Stimulated activated CD4-positive, alpha-beta T cell treated with anti-CD3 and anti-CD28 coated beads, Interleukin-2, amount 100 ng/mL, for 48 hours (primary cell): ENCODE measurements at places on chromosomes 4 and X.

GRCh38 chr4:92952426-92952825, 648.7 kb downstream of the GRID2 start:
- no peak for DNase-seq

GRCh38 chr4:150164956-150165629, 86.8 kb downstream of the DCLK2 start:
- DNase-seq, result no peak

DNA sequence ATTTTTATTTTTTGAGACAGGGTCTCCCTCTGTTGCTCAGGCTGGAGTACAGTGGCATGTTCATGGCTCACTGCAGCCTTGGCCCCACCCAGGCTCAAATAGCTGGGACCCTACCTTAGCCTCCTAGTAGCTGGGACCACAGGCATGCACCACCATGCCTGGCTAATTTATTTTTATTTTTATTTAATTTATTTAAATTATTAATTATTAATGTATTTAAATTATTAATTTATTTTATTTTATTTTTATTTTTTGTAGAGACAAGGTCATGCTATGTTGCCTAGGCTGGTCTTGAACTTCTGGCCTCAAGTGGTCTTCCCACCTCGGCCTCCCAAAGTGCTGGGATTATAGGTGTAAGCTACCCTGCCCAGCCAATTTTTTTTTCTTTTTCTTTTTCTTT, 69.3 kb downstream of the EGF start:
- DNase-seq, result no peak

DNA sequence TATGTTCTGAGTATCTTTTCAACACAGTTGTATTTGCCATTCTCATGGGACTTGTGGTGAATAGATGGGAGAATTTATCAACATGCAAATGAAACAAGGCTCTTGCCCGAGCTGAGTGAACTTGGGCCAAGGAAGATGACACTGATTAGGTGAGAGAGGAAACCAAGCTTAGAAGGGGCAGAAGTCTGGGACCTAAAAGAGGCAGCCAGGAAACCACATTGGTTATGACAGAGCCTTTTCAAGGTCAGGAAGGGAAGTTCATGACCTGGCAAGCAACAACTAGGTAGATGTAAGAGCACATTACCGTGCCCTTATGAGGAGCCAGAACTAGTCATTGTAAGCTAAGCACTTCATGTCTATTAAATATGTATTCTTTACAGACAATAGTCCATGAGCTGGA, 590.3 kb downstream of the PACRGL start:
- DNase-seq, result no peak

DNA sequence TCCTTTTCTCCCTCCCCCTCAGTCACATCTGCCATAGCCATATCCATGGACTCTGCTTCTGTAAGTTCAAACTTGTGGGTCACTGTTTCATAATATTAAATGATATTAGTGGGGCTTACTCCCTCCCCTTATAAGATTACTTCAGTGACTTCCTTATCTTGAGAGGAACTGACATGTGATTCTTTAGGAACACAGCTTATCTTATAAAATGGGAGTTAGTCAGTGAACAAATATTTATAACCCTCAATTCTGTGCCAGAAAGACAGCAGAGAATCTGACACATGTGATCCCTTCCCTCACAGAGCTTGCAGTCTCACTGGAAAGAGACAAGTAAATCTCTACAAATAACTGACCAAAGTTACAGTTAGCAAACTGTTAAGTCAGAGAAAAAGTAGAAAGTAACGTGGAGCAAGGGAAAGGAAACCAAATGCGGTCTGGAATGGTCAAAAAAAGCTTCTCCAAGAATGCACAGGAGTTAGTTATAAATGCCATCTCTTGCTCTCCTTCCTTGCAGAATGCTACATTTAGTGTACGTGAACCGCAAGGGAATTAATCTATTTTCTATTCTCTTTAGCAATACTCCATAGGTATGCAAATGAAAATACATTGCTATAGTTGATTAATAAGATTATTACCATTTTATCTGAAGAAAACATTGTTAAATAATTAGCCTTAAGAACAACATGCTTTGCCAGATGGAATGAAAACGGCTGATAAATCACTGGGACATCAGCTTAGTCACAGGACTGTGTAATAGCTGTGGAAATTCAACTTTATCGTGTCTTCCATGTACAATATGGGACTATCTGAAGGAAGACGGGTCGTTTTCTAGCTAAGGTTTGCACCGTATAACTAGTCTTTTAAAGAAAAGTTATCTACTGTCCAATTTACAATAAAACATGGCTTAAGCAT, 29.0 kb downstream of the SGMS2 start:
- DNase-seq, result no peak

DNA sequence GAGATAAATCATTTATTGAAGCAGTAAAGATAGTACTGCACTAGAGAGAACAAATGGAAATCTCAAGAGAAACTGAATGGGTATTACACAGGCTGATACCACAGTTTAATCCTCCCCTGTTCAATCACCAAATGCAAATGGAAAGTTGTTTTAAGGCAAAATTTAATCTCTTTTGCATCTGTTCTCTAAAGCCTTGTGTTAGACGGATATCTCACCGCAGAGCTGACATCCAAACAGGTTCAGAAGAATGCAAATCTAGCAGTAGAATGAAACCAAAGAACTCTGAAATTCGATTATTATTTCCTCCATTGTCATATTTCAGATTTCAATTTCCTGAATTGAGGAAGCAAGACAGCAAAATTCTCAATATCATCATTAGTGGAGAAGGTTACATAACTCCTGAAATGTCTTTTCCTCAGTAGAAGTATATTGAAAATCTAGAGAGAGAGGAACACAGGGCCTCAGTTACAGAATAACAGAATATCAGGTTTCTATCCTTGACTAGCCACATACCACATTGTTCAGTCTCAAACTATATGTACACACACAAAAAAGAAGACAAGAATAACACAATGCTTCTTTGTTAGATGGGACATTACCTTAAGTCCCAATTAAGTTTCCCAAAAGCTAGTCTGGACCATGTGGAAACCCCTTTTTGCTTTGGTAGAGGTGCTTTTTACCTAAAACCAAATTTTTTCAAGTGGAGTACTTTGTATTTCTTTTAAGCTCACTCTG, 94.1 kb upstream of the BANK1 start:
- no peak for DNase-seq

DNA sequence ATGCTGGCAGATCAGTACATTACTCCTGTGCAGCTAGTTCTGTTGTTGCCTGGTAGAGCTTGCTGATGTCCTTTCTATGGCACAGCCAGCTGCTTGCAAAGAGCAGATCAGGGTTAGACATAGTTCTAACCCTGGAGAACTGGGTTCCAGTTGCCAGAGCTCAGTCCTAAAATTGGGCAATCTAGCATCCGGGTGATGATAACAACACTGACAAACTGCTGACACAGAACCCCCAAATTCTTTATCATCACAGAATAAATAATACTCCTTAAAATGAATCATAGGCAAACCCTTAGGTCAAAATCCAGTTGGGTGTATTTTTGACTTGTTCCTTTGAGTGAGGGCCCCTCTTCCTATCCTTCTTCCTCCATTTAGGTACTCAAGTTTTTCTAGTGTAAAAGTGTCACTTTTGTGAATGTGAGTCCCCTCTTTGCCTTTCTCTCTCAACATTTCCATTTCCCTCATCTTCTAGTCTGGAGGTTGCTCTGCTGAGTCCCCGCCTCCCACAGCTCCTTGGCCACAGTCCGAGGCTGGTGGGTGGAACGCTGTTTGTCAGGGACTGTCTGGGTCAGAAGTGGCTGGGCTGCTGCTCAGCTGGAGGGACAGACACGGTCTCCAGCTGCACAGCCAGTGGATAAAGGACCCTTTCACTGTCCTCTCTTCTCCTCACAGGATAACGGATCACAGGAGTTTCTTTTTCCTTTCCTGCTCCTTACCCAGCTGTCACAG, 93.6 kb upstream of the RASGEF1B start:
- no peak for DNase-seq

GRCh38 chrX:105266456-105266855, 46.0 kb upstream of the TEX13A start:
- DNase-seq, result no peak

- no peak for DNase-seq
These were observed 28.3 kb downstream of the STK32B start for GRCh38 chr4:5079581-5079980.

GRCh38 chr4:149108626-149109025, 666.4 kb upstream of the NR3C2 start:
- DNase-seq, result no peak

GRCh38 chrX:129640737-129641136, 14.0 kb downstream of the APLN start:
- no peak for DNase-seq

- no peak for DNase-seq
These were observed 52.2 kb upstream of the ADGRG2 start for GRCh38 chrX:19174401-19175025.

GRCh38 chr4:189147005-189147929, 793.4 kb upstream of the FRG1 start:
- DNase-seq, result no peak

GRCh38 chr4:158259955-158260575, 49.8 kb downstream of the TMEM144 start:
- no peak for DNase-seq

DNA sequence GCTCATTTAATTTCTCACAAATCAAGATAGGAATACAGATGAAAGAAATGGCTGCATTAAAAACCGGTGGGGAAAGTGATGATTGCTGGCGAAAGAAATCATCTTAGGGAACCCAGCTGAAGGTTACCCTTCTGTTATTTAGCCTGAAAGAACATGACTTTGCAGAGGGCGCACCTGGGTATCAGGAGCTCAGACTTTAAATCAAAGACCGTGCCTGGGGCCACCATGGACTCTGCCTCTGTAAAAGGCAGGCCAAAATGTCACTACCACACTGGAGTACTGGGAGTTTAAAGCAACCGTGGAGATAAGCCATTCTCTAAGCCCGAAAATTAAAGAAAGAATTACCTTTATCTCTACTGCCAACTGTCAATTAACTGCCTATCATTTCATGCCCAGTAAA, 24.3 kb downstream of the GPC3 start:
- DNase-seq, result no peak

GRCh38 chrX:100748108-100748507, 16.2 kb upstream of the SYTL4 start:
- no peak for DNase-seq

DNA sequence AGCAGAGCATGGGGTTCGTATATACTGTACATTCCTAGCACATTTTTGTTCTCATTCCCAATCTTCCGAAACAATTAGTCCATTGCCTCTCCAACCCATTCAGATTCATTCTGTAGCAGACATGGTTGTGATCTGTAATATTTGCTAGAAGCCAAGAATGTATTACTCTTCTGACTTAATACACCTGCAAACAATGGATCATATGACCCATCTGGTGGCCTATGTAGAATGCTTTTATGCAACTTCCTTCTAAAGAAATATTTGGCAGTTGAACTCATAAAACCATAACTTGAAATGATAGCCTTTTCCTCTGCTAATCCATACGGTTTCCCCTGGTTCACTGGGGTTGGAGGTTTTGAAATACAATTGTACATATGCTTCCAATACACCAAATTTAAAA, 32.8 kb upstream of the SGMS2 start:
- DNase-seq, result no peak

DNA sequence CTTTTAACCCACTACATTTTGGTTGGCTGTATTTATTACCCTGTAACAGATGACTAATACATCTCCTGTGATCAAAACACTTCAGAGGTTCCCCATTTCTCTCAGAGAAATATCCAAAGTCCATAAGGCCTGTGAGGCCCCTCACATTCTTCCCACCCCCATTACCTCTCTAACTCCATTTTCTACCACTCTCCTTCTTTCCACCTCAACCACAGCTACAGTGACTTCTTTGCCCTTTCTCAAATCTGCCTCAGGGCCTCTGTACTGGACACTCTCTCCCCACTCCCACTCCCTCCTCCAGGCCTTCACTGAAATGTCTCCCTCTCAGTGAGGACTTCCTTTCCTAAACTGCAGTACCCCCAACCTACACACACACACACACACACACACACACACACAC, 8.4 kb upstream of the TMEM144 start:
- DNase-seq, result no peak

DNA sequence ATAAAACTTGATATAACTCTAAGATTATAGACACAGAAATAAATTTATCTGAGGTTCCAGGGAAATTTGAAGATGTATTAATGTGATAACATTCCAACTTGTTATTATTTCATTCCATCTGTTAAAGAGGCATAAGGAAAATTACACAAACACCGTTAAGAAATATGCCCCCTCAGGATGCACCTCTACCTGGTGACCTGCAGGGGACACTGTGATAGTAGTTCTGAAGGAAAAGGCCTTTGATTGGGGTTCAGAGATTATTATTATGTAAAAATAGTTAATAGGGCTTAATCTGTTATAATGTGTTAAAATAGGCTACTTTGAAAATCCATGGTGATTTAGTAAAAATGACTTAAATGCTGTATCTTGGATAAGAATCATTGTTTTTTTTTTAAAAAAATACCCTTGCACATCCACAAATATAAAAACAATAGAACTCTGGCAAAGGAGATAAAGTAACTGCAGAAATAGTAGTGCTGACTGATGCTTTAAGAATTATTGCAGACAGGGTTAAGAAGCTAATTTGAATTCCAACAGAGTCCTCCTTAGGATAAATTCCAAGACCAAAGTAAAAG, 6.1 kb upstream of the ABRAXAS1 start:
- DNase-seq, result no peak

GRCh38 chrX:34655501-34656455, 1.3 kb downstream of the TMEM47 start:
- DNase-seq, result no peak

- no peak for DNase-seq
These were observed 91.6 kb downstream of the WFS1 start for GRCh38 chr4:6361076-6361784.

DNA sequence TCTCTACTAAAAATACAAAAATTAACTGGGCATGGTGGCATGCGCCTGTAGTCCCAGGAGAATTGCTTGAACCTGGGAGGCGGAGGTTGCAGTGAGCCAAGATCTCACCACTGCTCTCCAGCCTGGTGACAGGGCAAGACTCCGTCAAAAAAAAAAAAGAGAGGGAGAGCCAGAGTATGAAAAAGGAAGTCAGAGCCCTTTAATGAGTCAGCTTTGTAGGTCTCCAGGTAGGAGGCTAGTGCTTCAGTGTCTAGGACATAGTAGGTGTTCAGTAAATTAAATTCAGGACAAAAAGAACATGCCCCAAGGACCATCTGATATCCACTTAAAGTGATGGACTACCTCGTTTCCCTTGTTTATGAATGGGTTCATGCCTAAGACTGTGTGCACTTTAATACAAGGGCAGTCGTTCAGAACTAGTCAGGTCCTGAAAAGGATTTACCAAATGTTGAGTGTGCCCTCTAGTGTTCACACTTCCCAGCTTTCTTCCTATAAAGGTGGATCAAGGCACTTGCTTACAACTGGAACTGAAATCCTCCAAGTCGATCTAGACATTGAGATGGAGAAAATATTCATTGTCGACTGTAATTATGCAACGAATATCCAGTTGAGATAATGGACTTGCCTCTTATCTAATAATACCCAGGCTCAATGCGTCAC, 29.0 kb downstream of the F9 start:
- DNase-seq, result peak; percentile 1

DNA sequence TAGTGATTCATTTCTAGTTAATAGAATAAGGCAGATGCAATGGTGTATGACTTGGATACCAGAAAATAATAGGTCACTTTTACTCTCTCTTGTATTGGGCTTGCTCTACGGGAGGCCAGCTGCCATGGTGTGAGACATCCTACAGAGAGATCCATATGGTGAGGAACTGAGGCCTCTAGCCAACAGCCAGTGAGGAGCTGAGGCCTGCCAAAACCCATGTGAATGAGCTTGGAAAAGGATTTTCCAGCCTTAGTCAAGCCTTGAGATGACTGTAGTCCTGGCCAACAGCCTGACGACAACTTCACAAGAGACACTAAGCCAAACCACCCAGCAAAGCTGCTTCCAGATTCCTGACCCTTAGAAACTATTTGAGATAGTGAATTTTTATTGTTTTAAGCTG, 1300.2 kb downstream of the RAPGEF2 start:
- DNase-seq, result no peak
